ENCODE measurements at places on chromosomes 16 and 17. TPM values are rescaled to one million over a fixed set of nuclear protein-coding genes. Genes with fewer than 3 reads are reported as not detected.

MAP3K3 gene
- total RNA-seq, result 28.7 TPM

GRCh38 chr17:18025241-18025944 lies 13.6 kb downstream of the ATPAF2 start:
- H3K4me1 ChIP-seq, result no peaks in the 10 kb centered on the region
- H3K27me3 ChIP-seq, result no peaks in the 10 kb centered on the region
- H3K4me3 ChIP-seq, result no peak overlapping the region
- DNase-seq, result no peak
- peaks cover 4% of the 10 kb centered on the region for H3K36me3 ChIP-seq

SPATA32 gene
- not detected for total RNA-seq

SUPT4H1 gene
- 23.3 TPM for total RNA-seq

GRCh38 chr16:21274172-21274726 lies 3.8 kb downstream of the CRYM start:
- H3K36me3 ChIP-seq, result no peaks in the 10 kb centered on the region
- no peak overlapping the region for H3K27ac ChIP-seq
- H3K4me3 ChIP-seq, result no peak overlapping the region
- H3K27me3 ChIP-seq, result no peaks in the 10 kb centered on the region
- no peak for DNase-seq

GRCh38 chr16:28528463-28528867 lies 10.3 kb downstream of the NUPR1 start:
- H3K4me1 ChIP-seq, result peaks cover 43% of the 10 kb centered on the region
- H3K4me3 ChIP-seq, result no peak overlapping the region
- H3K36me3 ChIP-seq, result no peaks in the 10 kb centered on the region
- H3K27ac ChIP-seq, result peak overlapping the region; percentile 87

- DNase-seq, result no peak
- H3K27ac ChIP-seq, result no peak overlapping the region
- H3K27me3 ChIP-seq, result no peaks in the 10 kb centered on the region
- H3K36me3 ChIP-seq, result no peaks in the 10 kb centered on the region
- peaks cover 29% of the 10 kb centered on the region for H3K4me1 ChIP-seq
These were observed 1.4 kb upstream of the CPPED1 start for GRCh38 chr16:12805066-12805465.

DNA sequence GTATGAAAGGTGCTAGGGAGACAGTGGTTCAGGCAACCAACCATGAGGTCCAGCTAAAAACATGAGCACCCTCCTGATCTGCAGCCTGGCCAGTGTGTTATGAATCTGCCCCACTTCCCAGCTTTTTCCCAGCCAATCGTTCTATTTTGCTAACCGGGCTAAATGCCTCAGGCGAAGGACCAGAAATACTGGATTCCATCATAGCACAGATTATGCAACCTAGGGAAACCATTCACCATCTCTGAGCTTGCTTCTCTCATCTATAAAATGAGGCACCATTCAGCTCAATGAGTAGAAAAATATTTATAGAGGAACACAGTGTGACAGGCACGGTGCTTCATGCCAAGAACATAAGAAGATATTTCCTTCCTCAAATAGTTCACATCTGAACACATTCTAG lies 45.2 kb upstream of the NUDT7 start:
- no peak overlapping the region for H3K27ac ChIP-seq
- no peak for DNase-seq

DNA sequence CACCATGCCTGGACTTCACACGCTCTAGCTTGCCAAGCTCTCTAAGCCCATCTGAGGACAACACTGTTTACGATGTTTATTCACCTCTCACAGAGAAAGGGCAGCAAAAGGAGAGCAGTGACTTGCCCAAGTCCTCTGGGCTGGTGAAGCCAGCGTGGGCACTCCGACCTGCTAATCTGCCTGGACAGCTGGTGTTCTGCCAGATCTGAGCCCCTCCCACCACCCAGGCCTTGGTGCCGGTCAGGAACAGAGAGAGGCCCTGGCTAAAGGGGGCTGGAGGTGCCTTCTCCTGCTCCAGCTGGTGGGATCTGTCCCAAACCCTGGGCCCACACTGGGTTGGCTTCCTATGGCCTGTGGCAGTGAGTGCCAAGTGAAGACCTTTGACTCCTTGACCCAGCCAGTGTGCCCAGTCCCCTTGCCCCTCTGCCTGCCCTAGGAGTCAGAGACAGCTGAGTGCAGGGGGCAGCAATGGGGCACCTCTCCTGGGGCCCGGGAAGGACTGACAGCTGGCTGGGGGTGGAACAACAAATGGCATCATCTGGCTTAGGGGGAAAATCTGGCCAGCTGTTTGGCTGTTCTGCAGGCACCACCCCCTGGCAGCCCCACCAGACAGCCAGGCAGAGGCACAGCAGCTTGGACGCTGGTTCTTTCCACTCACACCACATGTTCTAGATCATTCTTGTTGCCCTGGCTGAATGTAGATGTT lies 1.8 kb upstream of the SLC4A1 start:
- peak; percentile 81 for DNase-seq
- no peaks in the 10 kb centered on the region for H3K27me3 ChIP-seq
- no peaks in the 10 kb centered on the region for H3K4me1 ChIP-seq
- no peak overlapping the region for H3K27ac ChIP-seq
- H3K4me3 ChIP-seq, result no peak overlapping the region

- H3K27ac ChIP-seq, result peak overlapping the region; percentile 71
- H3K4me3 ChIP-seq, result peak overlapping the region; percentile 40
- DNase-seq, result peak; percentile 91
- H3K4me1 ChIP-seq, result peaks cover 60% of the 10 kb centered on the region
These were observed 4.0 kb downstream of the MAFG start for GRCh38 chr17:81923302-81924260.

Data from liver (tissue), 10 donors.